ENCODE measurements at places on chromosomes 4 and X. TPM values are rescaled to one million over a fixed set of nuclear protein-coding genes. Genes with fewer than 3 reads are reported as not detected.
A peak's percentile ranks its signal among the peaks of the same experiment; 100 is the strongest.

DNA sequence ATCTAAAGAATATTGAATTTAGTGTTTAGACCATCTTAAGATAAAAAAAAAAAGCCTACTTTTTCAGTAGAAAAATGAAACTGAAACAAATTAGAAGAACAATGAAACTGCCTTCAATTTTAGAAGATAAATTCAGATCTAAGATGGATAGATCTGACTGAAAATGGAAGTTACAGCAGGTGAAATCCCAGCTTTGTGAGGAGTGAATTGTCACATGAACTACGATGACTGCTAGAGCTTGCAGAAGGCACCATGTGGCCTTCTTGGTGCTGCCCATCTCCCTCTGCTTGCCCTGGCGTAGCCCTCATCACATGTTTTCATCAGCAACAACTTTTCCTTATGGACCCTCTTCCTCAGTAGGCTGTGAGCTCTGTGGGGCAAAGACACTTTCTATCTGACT lies 51.4 kb upstream of the EMCN start:
- H3K27ac ChIP-seq, result no peak overlapping the region
- H3K27me3 ChIP-seq, result no peaks in the 10 kb centered on the region
- H3K4me3 ChIP-seq, result no peak overlapping the region
- no peak for DNase-seq

- H3K4me1 ChIP-seq, result no peaks in the 10 kb centered on the region
- peak; percentile 65 for DNase-seq
- no peak overlapping the region for H3K4me3 ChIP-seq
- H3K27ac ChIP-seq, result no peak overlapping the region
- peaks cover 11% of the 10 kb centered on the region for H3K36me3 ChIP-seq
- H3K27me3 ChIP-seq, result no peaks in the 10 kb centered on the region
Measured at GRCh38 chrX:123884809-123885408, 25.1 kb downstream of the XIAP start.

DNA sequence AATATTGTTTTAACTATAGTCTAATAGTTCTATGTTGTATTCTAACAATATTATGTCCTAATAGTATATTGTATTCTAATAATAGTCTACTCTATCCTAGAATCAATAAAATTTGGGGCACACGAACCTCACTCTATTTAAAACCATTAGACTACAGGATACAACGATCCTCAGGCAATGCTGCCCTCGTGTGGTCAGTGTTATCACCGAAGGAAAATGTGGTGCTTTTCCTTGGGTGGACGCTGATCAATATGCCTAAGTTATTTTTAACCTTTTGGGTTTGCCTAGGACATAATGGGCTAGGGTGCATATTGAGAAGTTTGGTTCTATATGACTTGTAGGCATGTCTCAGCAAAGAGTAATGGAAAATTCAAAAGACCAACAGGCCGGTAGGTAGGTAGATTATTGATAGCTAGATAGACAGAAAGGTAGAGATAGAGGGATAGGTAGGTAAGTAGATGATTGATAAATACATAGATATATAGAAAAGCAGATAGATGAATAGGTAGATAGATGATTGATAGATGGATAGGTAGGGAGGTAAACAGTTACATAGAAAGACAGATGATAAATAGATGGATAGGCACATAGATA lies 75.1 kb downstream of the PRKX start:
- peaks cover 3% of the 10 kb centered on the region for H3K4me1 ChIP-seq
- peak; percentile 38 for DNase-seq
- no peak overlapping the region for H3K4me3 ChIP-seq
- H3K27ac ChIP-seq, result no peak overlapping the region

DNA sequence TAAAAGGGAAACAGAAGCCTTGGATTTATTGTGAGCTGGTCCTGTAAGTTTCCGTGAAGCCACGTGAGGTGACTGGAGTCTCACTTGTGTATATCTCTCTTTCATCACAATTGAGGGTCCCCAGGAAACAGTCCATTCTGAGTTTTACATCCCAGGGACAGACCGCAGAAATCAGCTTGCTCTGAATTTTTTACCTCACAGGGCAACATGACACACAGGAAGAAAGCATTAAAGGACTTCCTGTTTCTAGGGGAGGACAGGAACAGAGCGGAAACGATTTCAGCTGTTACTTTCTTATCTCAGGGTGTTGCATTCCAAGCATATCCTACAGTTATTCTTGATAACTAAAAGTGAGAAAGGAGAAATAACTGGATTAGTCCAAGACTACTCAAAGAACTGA lies 553.5 kb downstream of the TRAM1L1 start:
- H3K4me1 ChIP-seq, result no peaks in the 10 kb centered on the region
- H3K27me3 ChIP-seq, result no peaks in the 10 kb centered on the region
- no peak overlapping the region for H3K4me3 ChIP-seq
- no peaks in the 10 kb centered on the region for H3K36me3 ChIP-seq

GRCh38 chr4:71210823-71211222 lies 128.0 kb upstream of the SLC4A4 start:
- no peaks in the 10 kb centered on the region for H3K4me1 ChIP-seq
- no peak for DNase-seq
- H3K27ac ChIP-seq, result no peak overlapping the region
- H3K36me3 ChIP-seq, result no peaks in the 10 kb centered on the region
- H3K4me3 ChIP-seq, result no peak overlapping the region
- H3K27me3 ChIP-seq, result no peaks in the 10 kb centered on the region

- no peak overlapping the region for H3K27ac ChIP-seq
- DNase-seq, result no peak
- no peaks in the 10 kb centered on the region for H3K27me3 ChIP-seq
- no peaks in the 10 kb centered on the region for H3K4me1 ChIP-seq
- no peaks in the 10 kb centered on the region for H3K36me3 ChIP-seq
Measured at GRCh38 chr4:125243789-125244397, 70.9 kb upstream of the FAT4 start.

GRCh38 chr4:25889589-25890503 lies 24.2 kb upstream of the SMIM20 start:
- no peak overlapping the region for H3K4me3 ChIP-seq
- H3K36me3 ChIP-seq, result no peaks in the 10 kb centered on the region
- H3K4me1 ChIP-seq, result peaks cover 4% of the 10 kb centered on the region
- no peak overlapping the region for H3K27ac ChIP-seq

Gene DRD5
- polyA plus RNA-seq, result not detected

- no peak for DNase-seq
- no peaks in the 10 kb centered on the region for H3K4me1 ChIP-seq
- H3K36me3 ChIP-seq, result no peaks in the 10 kb centered on the region
- no peak overlapping the region for H3K27ac ChIP-seq
Measured at GRCh38 chr4:71050809-71051208, 57.4 kb downstream of the DCK start.

DNA sequence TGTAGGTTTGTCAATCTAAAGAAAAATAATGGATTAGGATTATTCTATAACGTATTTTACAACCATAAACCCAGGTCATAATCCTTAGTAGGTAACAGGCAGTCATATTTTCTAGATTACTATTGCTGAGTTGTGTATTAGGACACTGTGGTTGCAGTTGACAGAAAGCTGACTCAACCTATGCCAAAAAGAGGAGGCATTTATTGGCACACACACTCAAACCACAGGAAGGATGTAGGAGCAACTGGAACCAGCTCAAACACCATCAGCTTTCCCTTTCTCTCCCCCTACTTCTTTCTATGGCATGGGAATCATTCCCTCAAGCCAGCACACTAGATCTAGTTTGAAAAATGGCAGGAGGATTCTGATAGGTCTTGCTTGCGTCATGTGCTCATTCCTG lies 136.4 kb upstream of the FAM9C start:
- no peak for DNase-seq
- H3K27me3 ChIP-seq, result no peaks in the 10 kb centered on the region
- no peak overlapping the region for H3K27ac ChIP-seq
- no peaks in the 10 kb centered on the region for H3K36me3 ChIP-seq

DNA sequence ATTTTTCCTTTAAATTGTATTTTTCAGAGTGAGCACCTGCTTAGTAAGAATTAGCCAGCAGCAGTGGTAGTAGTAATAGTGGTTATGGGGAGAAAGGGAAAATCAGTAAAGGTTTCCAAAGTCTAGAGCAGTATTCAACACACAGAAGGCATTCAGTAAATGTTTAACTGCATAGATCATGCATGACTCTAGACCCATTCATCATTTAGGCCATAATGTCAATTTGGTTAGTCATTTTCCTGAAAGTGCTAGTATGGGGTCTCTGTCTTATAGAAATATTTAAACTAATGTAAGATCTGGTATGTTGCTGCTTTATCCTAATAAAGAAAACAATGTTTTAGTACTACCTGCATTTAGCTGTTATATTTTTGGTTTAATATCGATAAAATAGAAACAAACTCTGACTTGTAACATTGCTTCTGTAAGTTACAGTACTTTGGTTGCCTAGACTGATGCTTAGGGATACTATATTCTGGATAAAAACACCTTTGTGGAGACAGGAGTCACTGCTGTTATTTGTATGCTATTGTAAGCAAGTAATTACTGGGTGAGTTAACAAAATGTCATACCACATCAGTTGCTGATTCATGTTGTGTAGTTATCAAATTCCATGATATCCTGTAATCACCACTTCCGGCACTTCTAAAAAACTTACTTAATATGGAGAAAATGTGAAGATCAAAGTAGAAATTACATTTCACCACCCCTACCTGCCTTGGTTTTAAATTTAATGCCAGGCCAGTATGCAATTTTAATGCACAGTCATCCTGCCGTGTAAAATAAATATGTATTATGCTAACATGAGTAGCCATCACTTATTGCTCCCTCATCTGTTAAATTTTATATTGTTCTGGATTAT lies 115.8 kb upstream of the BMPR1B start:
- H3K4me1 ChIP-seq, result no peaks in the 10 kb centered on the region
- H3K4me3 ChIP-seq, result no peak overlapping the region
- no peaks in the 10 kb centered on the region for H3K27me3 ChIP-seq
- H3K36me3 ChIP-seq, result no peaks in the 10 kb centered on the region
- no peak for DNase-seq
- no peak overlapping the region for H3K27ac ChIP-seq

DNA sequence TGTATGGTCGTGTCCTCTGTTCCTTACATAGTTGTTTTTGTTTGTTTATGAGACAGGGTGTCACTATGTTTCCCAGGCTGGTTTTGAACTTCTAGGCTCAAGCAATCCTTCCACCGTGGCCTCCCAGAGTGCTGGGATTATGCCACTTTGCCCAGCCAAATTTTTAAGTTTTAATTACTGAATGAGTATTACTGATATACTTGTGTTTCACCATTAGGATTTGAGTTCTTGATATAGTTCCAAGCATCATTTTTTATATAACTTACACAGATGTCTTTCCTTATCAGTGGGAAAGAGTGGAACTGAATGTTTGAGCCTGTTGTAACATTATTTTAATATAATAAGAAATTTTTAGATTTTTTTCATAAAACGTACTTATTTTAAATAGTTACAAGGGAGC lies 20.4 kb downstream of the TMEM165 start:
- no peaks in the 10 kb centered on the region for H3K27me3 ChIP-seq
- H3K27ac ChIP-seq, result no peak overlapping the region
- no peaks in the 10 kb centered on the region for H3K4me1 ChIP-seq
- H3K36me3 ChIP-seq, result peaks cover 48% of the 10 kb centered on the region
- H3K4me3 ChIP-seq, result no peak overlapping the region
- no peak for DNase-seq

- no peak overlapping the region for H3K27ac ChIP-seq
- no peak for DNase-seq
- no peaks in the 10 kb centered on the region for H3K27me3 ChIP-seq
- H3K36me3 ChIP-seq, result no peaks in the 10 kb centered on the region
Measured at GRCh38 chrX:1181170-1181569, 31.3 kb downstream of the CRLF2 start.

Gene F8A2
- polyA plus RNA-seq, result not detected

Data from B cell (primary cell).